ENCODE measurements at places on chromosomes 6 and 20.

DNA sequence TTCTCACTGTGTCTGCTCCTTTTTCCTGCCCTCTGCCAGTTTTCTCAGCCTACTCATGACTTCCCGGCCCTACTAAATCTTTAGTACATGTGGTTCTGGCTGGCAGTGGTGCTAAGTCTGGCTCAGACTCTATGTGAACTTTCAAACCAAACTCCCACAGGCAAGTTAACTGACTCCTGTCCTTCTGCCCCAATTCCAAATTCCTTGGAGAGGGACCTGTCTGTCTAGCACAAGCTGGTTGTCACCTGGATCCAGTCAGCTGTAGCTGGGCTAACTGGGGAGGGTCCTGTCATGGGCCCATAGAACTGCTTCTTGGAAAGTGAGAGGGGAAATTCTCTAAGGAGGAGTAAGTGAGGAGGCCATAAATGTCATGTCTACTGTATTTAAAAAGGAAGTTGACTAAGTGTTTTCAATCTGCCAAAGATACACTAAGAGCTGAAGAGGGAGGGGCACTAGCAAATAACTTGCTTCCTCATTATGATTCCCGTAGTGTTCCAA is 240.1 kb downstream of the KCNQ5 start:
- peak; percentile 90 for DNase-seq

DNA sequence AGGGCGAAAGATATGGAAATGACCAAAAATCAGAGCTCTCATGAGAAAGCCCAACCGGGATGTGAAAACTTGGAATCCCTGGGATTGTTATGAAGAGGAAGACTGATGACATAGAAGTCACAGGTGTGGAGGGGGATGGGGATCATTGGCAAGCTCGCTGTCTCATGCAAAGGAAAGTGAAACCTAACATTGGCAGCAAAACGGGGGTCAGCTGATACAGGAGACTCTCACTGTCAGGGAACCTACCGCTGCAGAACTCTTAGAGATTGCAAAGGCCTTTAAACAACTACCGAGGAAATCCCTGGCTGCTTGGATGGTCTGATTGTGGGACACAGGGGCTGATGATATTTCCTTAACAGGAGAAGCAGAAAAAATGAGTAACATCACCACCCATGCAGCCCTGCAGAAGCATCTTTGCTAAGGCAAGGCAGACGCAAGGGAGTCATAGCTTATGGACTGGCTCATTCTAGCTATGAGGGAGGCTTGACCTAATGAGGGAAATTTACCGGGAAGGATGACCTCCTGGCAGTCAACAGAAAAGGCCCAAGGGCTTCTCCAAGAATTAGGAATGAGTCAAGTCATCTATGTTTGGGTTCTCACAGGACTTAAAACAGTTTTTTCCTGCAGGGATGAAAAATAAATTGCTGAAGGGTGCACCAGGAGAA is 7.0 kb downstream of the MUC21 start:
- DNase-seq = peak; percentile 22

DNA sequence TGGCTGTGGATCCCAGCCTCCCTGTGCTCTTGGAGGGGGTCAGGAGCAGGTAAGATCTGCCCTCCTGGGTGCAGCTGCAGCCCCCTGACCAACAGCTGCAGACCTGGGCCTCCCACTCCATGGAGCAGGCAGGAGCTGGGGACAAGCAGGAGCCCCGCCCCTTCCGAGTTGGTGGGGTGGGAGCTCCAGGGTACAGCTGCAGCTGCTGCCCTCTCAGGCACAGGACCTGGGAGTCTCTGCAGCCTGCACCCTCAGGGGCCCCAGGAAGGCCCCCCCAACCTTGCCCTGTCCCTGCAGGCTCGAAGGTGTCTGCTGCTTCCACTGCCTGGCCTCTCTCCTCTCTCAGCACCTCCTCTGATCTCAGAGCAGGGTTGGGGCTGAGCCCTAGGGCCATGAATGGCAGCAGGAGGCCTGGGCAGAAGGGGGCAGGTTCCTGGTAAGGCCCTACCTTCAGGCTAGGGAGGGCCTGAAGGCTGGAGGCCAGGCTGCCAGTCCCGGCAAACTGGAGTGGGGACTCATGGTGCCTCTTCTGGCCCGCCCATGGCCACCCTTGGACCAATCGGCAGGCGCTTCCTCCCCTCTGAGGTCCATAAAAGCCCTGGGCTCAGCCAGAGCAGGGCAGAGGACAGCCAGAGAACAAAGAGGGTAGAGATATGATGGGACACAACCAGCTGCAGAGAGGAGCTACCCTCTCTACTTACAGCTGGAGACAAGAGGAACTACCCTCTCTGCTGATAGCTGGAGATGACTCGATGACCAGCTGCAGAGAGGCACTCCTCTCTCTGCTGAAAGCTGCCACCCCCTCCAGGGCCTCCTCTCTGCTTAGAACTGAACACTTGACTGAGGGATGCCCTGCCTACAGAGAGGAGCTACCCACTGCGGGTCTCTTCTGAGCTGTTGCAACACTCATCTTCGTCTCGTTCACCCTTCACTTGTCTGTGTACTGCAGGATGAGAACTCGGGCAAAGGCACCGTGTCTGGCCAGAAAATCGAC is 7.8 kb upstream of the PACSIN1 start:
- no peak for DNase-seq

- no peak for DNase-seq
Observed at GRCh38 chr20:38141204-38141888, 23.7 kb downstream of the TGM2 start.

- DNase-seq = no peak
Observed at GRCh38 chr20:53699906-53700305, 106.3 kb upstream of the ZNF217 start.

DNA sequence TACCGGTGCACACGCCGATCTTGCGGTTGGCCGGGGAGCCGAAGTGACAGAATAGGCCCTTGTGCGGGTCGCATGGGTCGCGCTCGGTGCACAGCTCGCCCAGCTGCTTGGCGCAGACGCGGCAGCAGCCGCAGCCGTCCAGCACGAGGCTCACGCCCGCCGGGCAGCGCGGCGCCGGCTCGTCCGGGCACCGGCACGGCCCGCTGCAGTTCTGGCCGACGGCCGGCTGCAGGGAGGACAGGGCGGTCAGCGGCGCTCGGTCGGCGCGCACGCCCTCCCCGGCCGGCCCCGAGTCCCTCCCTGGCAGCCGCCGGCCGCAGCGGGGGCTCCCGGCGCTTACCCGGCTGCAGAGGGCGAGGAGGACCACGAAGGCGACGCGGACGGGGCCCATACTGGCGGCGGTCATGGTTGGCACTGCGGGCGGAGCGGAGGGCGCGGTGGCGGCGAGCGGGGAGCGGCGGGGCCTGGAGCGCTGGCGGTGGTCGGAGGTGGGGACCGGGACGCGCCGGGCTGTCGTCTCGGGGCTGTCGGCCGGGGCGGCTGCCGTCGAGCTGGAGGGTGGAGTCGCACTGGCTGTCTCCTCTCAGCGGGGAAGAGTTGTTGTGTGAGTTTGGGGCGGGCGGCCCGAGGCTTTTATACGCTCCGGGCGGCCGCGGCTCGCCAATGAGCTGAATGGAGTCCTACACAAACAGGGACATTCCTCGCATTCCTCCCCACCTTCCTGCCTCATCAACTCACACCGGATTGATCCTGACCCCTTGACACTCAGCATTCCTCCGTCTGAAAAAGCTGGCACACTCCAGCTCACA is at the start of gene CCN2:
TSS of gene CCN2 (minus strand) at position 606 of the 809 bp plus-strand sequence. CDS start at position 406, 200 bp downstream.
- peak; percentile 86 for DNase-seq

DNA sequence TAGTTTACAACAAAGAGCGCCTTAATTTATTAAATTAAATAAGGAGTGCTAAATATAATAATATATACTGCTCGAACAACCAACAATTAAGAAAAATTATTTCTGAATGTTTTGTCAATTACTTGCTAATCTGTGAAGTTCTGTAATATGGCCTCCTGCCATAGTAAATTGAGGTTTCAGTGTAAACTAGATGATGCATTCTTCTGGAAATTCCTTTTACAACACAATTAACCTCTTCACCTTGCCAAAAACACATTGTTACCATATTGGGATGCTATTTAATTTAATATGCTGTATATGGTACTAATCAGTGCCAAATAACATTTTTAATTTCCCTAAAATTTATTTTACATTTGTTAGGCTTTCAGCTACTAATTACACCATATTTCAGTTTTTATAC is 808.4 kb upstream of the CITED2 start:
- no peak for DNase-seq

DNA sequence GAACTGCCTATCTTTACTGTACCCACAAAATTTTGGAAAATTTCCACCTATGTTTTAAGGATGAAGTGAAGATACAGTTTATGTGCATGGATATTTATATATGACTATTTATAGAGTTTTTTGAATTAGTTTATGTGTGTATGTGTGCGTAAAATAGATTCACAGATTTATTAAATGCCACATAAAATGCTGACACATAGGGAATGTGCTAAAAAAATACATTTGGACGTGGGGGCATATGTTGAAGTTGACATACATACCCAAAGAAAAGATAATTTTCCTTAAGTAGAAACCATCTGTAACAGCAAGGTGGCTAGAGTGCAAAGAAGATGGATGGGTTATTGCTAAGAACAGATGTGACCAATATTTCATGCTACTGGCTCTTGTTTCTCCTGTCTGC is 302.1 kb upstream of the RNF217 start:
- DNase-seq = no peak

- DNase-seq = no peak
Observed at GRCh38 chr6:18481870-18482269, 94.7 kb downstream of the RNF144B start.

GRCh38 chr6:165806126-165806810 is 143.2 kb upstream of the PDE10A start:
- no peak for DNase-seq

- DNase-seq = no peak
Observed at GRCh38 chr6:136657666-136658065, 107.4 kb upstream of the MAP7 start.

- no peak for DNase-seq
Observed at GRCh38 chr6:84467296-84467695, 239.9 kb upstream of the CEP162 start.

DNA sequence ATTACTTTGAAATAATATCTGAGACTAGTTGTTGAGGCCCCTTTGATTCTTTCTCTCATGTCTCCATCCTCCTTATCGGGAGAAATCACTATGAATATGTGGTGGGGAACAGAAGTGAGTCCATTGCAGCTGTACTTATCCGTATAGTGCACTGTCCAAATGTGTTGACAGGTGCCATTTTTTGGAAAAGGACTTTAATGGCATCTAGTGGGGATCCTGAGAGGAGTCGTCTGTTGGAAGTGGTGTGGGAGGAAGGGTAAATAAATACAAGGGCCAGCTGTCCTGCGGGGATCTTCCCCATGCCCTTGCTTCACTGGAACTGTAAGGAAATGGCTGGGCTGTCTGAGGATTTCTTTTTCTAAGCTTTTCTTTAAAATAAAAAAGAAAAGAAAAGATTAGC is 19.4 kb downstream of the TPX2 start:
- DNase-seq = no peak

GRCh38 chr20:58219342-58219700 is 9.1 kb downstream of the ANKRD60 start:
- no peak for DNase-seq

DNA sequence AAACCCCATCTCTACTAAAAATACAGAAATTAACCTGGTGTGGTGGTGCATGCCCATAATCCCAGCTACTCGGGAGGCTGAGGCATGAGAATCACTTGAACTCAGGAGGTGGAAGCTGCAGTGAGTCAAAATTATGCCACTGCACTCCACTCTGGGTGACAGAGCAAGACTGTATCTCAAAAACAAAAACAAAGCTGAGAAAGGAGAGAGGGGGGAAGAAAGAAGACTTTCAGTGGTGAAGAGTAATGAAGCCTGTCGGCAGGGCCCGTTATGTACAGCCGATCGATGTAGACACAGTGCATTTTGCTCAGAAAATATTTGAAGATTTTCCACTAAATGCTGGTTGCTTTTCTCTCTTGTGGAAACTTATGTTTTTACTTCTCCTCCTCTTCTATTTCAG is 13.8 kb downstream of the VAPB start:
- no peak for DNase-seq

DNA sequence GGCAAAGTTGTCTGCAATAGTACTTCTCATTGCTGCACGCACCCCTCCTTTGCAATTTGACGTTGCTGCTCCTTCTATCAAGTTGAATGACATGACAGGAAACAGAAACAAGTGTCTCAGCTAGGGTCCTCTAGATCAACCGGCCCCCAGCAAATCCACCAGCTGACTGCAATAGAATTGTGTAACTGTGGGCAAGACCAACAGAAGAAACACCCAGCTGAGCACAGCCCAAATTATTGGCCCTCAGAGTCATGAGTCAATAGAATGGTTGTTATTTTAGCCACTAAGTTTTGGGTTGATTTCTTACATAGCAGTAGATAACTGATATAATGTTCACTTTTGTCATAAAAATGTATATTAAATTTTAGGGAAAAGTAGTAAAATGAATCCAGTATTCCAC is 202.7 kb downstream of the MAFB start:
- no peak for DNase-seq

- peak; percentile 90 for DNase-seq
Observed at GRCh38 chr6:34243901-34244884, 4.6 kb downstream of the SMIM29 start.

DNA sequence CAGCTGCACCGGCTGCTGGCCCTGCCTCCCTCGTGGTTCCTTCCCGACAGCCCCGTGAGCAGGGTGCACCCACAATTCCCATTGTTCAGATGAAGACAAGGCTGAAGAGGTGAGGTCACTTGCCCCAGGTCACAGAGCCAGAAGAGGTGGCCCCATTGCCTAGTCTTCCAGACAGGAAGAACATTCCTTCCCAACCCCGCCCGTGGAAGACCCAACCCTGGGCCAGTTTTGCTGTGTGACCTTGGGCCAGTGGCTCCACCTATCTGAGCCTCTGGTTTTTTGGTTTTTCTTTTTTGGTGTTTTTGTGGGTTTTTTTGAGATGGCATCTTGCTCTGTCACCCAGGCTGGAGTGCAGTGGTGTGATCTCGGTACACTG is 61.7 kb downstream of the RIPOR3 start:
- no peak for DNase-seq

GRCh38 chr6:51959744-51960383 is 127.5 kb downstream of the PKHD1 start:
- DNase-seq = peak; percentile 20

DNA sequence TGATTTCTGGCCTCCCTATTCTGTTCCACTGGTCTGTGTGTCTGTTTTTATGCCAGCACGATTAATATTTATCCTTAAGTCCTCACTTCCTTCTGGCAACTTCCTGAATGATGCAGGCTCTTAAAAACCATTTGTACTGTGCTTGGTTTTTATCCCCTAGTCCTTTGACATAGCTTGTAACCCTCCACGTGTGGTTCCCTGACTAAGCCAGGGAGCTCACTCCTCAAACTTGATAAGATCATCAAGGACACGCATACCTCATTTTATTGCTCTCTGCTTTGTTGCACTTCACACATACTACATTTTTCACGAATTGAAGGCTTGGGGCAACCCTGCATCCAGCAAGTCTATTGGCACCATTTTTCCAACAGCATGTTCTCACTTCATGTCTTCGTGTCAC is 166.4 kb upstream of the UST start:
- no peak for DNase-seq

All from stromal cell of bone marrow (primary cell).